ENCODE measurements at places on chromosomes 7 and 10. TPM values are rescaled to one million over a fixed set of nuclear protein-coding genes. Genes with fewer than 3 reads are reported as not detected.

DNA sequence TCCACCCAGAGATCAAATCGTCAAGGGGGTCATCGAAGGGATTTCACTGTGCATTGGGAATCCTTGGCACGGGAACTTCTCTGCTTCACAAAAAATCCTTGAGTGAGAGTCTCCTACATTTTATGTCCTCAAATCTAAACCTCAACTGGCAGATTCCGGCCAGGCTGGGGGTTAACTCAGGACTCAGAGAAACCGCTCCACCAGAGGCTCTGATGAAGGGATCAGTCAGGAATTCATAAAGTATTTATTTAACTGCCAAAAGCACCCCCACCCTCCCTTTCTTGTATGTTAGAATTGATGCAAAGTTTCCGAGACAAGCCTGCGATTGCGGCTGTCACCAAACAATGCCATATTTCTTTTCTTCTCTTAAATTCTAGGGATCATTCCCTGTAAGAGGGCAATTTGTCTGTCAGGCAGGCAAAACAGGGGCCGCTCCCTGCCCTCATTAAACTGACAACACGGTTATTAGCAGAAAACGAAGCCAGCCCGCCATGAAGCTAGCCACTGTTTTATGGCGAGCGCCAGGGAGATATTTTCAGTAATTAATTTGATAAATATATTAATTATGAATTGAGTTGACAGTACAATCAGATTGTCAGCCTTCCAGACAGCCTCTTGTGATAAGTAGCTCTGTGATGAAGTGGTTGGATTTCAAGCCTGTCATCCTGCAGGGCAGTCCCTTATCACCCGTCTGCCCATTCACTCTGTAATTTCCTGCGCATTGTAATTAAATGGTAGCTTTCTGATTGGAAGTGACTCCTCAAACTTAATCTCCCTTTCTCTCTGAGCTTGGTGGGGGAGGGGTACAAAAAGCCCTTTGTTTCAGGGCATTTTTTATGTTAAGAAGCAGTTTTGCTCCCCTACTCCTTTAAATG lies 153.0 kb upstream of the GPR26 start:
- no peaks in the 10 kb centered on the region for H3K4me1 ChIP-seq
- no peak overlapping the region for H3K4me3 ChIP-seq
- H3K27ac ChIP-seq = no peak overlapping the region

- no peaks in the 10 kb centered on the region for H3K36me3 ChIP-seq
- peaks cover 3% of the 10 kb centered on the region for H3K27me3 ChIP-seq
- H3K4me3 ChIP-seq = no peak overlapping the region
- DNase-seq = no peak
Observed at GRCh38 chr7:48347230-48347825, 176.1 kb downstream of the ABCA13 start.

DNA sequence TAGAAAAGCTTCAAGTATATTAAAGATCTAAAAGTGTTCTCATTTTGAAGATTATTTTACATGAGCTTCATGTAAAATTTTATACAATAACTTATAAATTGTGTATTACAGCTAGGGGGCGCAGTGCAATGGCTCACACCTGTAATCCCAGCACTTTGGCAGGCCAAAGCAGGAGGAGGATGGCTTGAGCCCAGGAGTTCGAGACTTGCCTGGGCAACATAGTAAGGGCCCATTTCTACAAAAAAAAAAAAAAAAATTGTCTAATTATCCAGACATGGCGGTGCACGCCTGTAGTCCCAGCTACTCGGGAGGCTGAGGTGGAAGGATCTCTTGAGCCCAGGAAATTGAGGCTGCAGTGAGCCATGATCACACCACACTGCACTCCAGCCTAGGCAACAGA lies 16.6 kb downstream of the ACBD5 start:
- H3K36me3 ChIP-seq = peaks cover 11% of the 10 kb centered on the region
- no peaks in the 10 kb centered on the region for H3K27me3 ChIP-seq
- no peak overlapping the region for H3K27ac ChIP-seq
- no peak overlapping the region for H3K4me3 ChIP-seq
- H3K4me1 ChIP-seq = no peaks in the 10 kb centered on the region

GRCh38 chr7:69681181-69681580 lies 82.9 kb downstream of the AUTS2 start:
- no peak overlapping the region for H3K4me3 ChIP-seq
- H3K4me1 ChIP-seq = no peaks in the 10 kb centered on the region
- DNase-seq = no peak
- H3K27me3 ChIP-seq = no peaks in the 10 kb centered on the region
- H3K36me3 ChIP-seq = no peaks in the 10 kb centered on the region

DNA sequence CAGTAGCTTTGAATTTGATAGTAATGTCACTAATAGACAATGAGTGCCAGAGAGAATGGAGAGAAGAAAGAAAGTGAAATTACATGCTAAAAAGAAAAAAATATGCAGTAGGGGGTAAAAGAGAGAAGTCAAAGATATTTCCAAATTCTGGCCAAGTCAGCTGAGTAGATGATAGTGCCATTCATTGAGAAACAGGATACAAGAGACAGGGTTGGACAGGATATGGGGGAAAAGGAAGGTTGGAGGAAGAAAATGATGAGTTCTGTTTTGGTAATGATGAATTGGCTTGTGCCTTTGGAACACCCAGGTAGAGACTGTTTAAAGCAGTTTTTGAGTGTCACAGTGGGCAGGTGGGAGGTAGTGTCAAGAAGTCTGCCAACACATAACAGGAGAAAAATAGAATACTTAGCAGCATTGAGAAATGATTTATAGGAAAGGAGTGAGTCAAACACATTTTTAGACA lies 78.3 kb downstream of the LRRC17 start:
- no peak for DNase-seq
- no peaks in the 10 kb centered on the region for H3K36me3 ChIP-seq
- H3K4me3 ChIP-seq = no peak overlapping the region
- H3K27me3 ChIP-seq = no peaks in the 10 kb centered on the region
- peaks cover 36% of the 10 kb centered on the region for H3K4me1 ChIP-seq
- H3K27ac ChIP-seq = peak overlapping the region; percentile 97

- peaks cover 5% of the 10 kb centered on the region for H3K4me1 ChIP-seq
- H3K27ac ChIP-seq = no peak overlapping the region
- no peak for DNase-seq
Observed at GRCh38 chr7:128344431-128344774, 695 bp upstream of the RBM28 start.

GRCh38 chr10:33248638-33249037 lies 85.8 kb downstream of the NRP1 start:
- no peak overlapping the region for H3K4me3 ChIP-seq
- no peaks in the 10 kb centered on the region for H3K27me3 ChIP-seq
- DNase-seq = peak; percentile 96
- peak overlapping the region; percentile 69 for H3K27ac ChIP-seq
- H3K36me3 ChIP-seq = peaks cover 52% of the 10 kb centered on the region

DNA sequence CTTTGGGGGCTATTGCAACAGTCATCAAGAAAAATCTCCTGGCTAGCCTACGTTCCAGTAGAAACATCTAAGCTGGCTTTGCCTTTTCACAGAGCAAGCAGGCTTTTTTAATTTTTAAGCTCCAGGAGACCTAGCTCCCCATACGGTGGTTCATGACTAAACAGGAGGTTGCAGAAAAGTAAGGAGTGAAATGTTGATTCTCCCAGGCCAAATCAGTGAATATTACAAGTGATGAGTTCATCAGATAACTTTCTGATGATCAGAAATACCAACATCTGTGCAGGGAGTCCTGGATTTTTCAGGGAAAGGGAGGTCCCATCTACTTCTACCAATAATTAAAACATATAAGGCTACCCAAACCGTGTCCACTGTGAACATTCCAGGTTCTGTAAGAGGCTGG lies 477.3 kb upstream of the CELF2 start:
- DNase-seq = no peak
- H3K4me3 ChIP-seq = no peak overlapping the region
- peaks cover 3% of the 10 kb centered on the region for H3K4me1 ChIP-seq

GRCh38 chr7:118140468-118140867 lies 43.5 kb upstream of the LSM8 start:
- peak; percentile 27 for DNase-seq
- H3K4me1 ChIP-seq = no peaks in the 10 kb centered on the region
- no peaks in the 10 kb centered on the region for H3K27me3 ChIP-seq
- H3K4me3 ChIP-seq = no peak overlapping the region

DNA sequence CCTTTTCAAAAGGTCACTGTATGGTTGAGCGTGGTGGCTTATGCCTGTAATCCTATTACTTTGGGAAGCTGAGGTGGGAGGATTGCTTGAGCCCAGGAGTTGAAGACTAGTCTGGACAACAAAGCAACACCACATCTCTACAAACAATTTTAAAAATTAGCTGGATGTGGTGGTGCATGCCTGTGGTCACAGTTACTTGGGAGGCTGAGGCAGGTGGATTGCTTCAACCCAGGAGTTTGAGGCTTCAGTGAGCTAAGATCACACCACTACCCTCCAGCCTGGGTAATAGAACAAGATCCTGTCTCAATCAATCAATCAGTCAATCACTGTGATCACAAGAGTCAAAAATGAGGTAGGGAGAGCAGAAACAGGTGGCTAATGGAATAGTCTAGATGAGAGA lies 97.0 kb downstream of the SUGCT start:
- H3K4me3 ChIP-seq = no peak overlapping the region
- H3K36me3 ChIP-seq = no peaks in the 10 kb centered on the region
- H3K4me1 ChIP-seq = no peaks in the 10 kb centered on the region
- H3K27me3 ChIP-seq = no peaks in the 10 kb centered on the region

DNA sequence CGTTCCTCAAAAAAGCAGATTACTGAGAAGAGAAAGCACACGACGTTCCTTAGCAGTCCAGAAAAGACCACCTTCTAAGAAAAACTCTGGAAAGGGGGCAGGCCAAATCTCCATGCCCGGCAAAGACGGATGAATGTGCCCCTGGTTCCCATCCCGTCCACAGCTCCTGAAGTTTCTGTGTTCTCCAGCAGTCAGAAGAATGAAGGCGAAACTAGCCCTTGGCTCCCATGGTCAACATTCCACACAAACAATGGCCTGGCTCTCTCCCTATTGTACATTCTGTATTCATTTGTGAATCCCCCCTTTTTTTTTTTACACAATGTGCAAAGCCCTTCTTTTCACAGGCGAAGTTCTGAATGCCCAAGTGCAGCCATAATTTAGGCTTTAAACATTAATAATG lies 5.3 kb downstream of the CTBP2 start:
- peak; percentile 39 for DNase-seq
- peak overlapping the region; percentile 31 for H3K4me3 ChIP-seq
- H3K27ac ChIP-seq = peak overlapping the region; percentile 21
- H3K27me3 ChIP-seq = no peaks in the 10 kb centered on the region

DNA sequence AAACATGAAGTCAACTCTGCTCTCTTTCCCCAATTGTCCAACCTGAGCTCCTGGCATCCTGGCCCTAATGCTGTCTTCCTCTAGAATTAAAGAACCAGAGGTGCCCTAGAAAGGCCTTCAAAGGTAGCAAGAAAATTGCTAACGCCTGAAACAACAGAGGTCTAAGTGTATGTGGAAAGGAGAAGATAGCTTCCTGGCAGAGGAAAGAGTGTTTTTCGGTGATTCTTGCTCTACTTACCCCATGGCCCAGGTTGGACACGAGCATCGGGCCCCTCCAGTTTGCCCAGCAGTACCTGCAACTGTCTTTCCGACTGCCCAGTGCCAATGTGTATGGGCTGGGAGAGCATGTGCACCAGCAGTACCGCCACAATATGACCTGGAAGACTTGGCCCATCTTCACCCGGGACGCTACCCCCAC lies 22.2 kb downstream of the MGAM2 start:
- no peaks in the 10 kb centered on the region for H3K36me3 ChIP-seq
- H3K4me3 ChIP-seq = no peak overlapping the region
- no peaks in the 10 kb centered on the region for H3K27me3 ChIP-seq
- no peak overlapping the region for H3K27ac ChIP-seq
- no peak for DNase-seq

DNA sequence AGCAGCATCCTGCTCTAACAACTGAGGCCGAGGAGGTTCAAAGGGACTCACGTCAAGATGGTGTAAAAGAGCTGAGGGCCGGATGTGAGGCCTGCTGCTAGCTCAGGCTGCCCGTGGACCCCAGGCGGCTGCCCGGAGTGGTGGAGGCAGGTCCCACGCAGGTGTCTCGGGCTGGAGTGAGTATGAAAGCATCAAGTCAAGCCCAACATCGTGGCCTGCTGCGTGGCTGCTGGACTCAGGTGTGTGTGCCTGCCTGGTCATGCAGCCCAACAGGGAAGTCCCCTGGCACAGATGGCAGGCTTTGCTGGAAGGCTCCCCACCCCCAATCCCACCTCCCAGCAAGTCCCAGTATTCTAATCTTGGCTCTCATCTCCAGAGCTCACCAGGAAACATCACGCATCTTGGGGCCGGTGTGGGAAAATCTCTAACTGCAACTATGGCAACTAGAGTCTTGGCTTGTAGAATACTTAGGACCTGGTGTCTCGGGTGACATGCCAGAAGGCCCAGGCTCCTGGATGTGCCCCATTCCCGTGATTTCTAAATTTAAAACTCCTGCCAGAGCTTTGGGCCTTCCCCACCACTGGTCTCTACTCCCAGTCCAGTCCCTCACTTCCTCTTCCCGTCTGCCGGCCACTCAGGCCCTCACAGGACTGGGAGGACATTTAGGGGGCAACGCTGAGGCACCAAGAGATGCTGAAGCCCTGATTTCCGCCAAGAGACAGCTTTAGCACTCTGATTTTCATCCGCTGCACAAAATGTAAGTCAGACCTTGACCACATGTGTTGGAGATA lies 85.9 kb downstream of the PRKAG2 start:
- no peaks in the 10 kb centered on the region for H3K36me3 ChIP-seq
- no peak overlapping the region for H3K27ac ChIP-seq
- DNase-seq = no peak

- H3K36me3 ChIP-seq = no peaks in the 10 kb centered on the region
- no peaks in the 10 kb centered on the region for H3K27me3 ChIP-seq
- H3K27ac ChIP-seq = no peak overlapping the region
- peaks cover 5% of the 10 kb centered on the region for H3K4me1 ChIP-seq
Observed at GRCh38 chr10:124289851-124290795, 128.6 kb downstream of the OAT start.

DNA sequence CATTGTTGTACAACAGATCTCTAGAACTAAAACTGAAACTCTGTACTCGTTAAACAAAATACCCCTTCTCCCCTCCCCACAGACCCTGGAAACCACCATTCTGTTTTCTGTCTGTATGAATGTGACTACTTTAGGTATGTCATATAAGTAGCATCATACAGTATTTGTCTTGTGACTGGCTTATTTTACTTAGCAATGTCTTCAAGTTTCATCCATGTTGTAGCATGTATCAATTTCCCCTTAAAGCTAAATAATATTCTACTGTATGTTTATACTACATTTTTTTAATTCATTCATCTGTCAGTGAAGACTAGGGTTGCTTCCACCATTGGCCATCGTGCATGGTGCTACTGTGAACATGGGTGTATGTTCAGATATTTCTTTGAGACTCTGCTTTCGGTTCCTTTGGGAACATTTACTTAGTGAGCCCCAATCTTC lies 71.2 kb upstream of the RPA3 start:
- H3K4me1 ChIP-seq = no peaks in the 10 kb centered on the region
- no peak overlapping the region for H3K27ac ChIP-seq
- DNase-seq = no peak
- H3K36me3 ChIP-seq = no peaks in the 10 kb centered on the region
- no peak overlapping the region for H3K4me3 ChIP-seq

The BLOC1S2 gene
- 93.9 TPM for total RNA-seq

The SLC12A9 gene
- total RNA-seq = 26.7 TPM

The TMEM270 gene
- total RNA-seq = not detected

The PDE1C gene
- total RNA-seq = 14.9 TPM

The ADAMTS14 gene
- total RNA-seq = 30.2 TPM

The GNAT3 gene
- not detected for total RNA-seq

The AKR1C8 gene
- not detected for total RNA-seq

Measured in astrocyte (in vitro differentiated cells and primary cell).